Choroid plexus epithelial cell (primary cell): ENCODE measurements at places on chromosomes 3 and 15.
A peak's percentile ranks its signal among the peaks of the same experiment; 100 is the strongest.

GRCh38 chr3:39090922-39091321 is 16.5 kb downstream of the GORASP1 start:
- peak; percentile 43 for DNase-seq

DNA sequence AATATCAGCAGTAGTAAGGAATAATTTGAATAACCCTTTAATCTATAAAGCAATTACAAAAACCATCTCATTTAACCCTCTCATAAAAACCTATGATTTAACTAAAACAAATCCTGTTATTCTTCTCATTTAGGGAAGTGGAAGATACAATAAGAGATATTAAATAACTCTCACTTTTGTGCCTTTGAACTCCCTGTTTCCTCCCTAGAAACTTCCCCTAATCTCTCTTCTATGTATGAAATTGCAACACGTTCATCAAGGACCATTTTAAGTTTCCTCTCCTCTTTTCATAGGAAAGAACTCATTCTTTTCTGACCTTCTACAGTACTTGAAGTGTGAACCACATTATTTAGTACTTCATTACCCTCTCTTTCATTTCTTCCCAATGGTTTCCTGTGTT is 18.8 kb upstream of the FAM81A start:
- DNase-seq = no peak

- DNase-seq = no peak
Observed at GRCh38 chr15:77739591-77740378, 107.1 kb upstream of the LINGO1 start.

GRCh38 chr3:171838218-171838720 is 4.9 kb upstream of the TMEM212 start:
- peak; percentile 88 for DNase-seq

- DNase-seq = peak; percentile 25
Observed at GRCh38 chr3:122092460-122093165, 37.5 kb downstream of the CD86 start.

DNA sequence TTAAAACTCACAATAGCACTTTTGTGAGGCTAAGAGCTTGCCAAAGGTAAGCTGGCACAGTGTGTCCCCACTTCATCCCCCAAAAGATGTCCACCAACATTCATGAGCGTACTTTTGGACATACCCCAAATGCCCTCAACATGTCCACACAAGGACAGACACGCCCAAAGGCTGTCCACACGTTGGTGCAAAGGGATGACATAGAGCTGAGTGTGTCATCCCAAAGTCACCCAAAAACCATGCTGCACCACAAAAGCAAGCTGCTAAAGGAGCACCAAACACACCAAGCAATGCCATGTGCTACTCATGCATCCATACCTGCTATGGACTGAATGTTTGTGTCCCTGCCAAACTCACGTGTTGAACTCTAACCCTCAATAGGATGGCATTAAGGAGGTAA is 57.9 kb downstream of the KLF13 start:
- DNase-seq = no peak

- DNase-seq = no peak
Observed at GRCh38 chr3:20022954-20023622, 11.0 kb upstream of the PP2D1 start.

GRCh38 chr15:100021653-100022052 is 288.4 kb upstream of the LYSMD4 start:
- no peak for DNase-seq

- DNase-seq = no peak
Observed at GRCh38 chr3:123295901-123296250, 94.1 kb downstream of the SEC22A start.

DNA sequence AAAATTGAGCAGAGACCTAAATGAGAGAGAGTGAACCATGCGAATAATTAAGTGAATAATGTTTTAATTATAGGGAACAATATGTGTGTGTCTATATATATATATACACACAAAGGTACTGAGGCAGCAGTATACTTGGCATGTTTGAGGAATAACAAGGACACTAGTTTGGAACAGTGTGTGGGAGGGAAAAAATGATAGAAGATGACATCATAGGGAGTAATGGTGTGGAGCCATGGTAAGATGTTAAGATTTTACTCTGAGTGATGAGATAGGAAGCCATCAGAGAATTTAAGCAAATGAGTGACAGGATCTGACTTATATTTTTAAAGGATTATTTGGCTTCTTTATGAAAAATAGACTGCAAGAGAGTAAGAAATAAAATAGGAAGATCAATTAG is 29.1 kb downstream of the DTWD1 start:
- DNase-seq = no peak

DNA sequence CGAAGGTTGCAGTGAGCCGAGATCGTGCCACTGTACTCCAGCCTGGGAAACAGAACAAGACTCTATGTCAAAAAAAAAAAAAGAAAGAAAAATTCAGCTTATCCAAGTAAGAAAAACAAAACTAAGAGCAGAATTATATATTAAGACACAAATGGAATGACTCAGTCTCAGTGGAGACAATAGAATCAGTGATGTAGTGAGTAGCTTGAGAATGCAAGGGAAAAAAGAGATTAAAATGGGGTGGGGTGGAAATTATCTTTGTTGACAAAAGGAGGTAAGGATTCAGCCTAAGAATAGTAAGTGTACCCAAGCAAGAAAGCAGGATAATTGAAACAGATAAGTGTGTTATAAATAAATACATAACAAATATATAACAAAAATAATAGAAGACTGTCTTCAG is 70.7 kb downstream of the BLM start:
- no peak for DNase-seq
